ENCODE measurements at places on chromosomes 12 and 14. TPM values are rescaled to one million over a fixed set of nuclear protein-coding genes. Genes with fewer than 3 reads are reported as not detected.

- H3K4me3 ChIP-seq = no peak overlapping the region
- no peak overlapping the region for H3K27ac ChIP-seq
- H3K27me3 ChIP-seq = peaks cover 4% of the 10 kb centered on the region
- DNase-seq = no peak
- H3K36me3 ChIP-seq = no peaks in the 10 kb centered on the region
Observed at GRCh38 chr14:65827520-65827919, 415.0 kb downstream of the FUT8 start.

DNA sequence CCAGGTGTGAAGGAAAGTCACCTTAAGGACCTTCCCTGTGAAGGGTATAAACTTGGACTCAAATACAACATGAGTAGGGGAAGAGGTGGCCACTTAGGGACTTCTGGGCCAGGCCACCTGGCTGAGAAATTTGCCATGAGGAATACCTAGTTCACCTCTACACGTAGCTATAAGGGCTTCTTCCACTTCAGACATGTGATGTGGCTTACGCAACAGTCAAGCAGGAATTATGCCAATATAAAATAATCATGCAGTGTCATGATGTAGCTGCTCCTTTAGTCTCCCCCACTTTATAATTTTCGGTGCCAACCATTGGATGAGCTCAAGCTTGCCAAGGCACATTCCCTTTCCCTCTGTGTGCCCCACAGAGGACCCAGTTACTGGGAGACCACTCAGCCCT is 166.6 kb upstream of the BCL2L14 start:
- H3K36me3 ChIP-seq = no peaks in the 10 kb centered on the region
- no peaks in the 10 kb centered on the region for H3K4me1 ChIP-seq
- H3K4me3 ChIP-seq = no peak overlapping the region

- no peaks in the 10 kb centered on the region for H3K27me3 ChIP-seq
- H3K36me3 ChIP-seq = no peaks in the 10 kb centered on the region
- H3K4me1 ChIP-seq = peaks cover 2% of the 10 kb centered on the region
Observed at GRCh38 chr12:45762185-45763110, 32.9 kb downstream of the ARID2 start.

- no peaks in the 10 kb centered on the region for H3K36me3 ChIP-seq
- DNase-seq = no peak
- no peaks in the 10 kb centered on the region for H3K4me1 ChIP-seq
Observed at GRCh38 chr12:116466536-116466935, 92.6 kb upstream of the MAP1LC3B2 start.

GRCh38 chr12:12900786-12901157 is 9.4 kb downstream of the GPRC5A start:
- no peaks in the 10 kb centered on the region for H3K36me3 ChIP-seq
- no peak overlapping the region for H3K4me3 ChIP-seq
- no peaks in the 10 kb centered on the region for H3K27me3 ChIP-seq
- DNase-seq = no peak
- H3K4me1 ChIP-seq = peaks cover 42% of the 10 kb centered on the region

GRCh38 chr12:75042125-75042524 is 167.5 kb downstream of the KCNC2 start:
- no peak for DNase-seq
- no peaks in the 10 kb centered on the region for H3K36me3 ChIP-seq
- no peak overlapping the region for H3K4me3 ChIP-seq
- no peaks in the 10 kb centered on the region for H3K27me3 ChIP-seq
- H3K27ac ChIP-seq = no peak overlapping the region
- H3K4me1 ChIP-seq = no peaks in the 10 kb centered on the region

Gene NPAS3
- polyA plus RNA-seq = 1.0 TPM

- H3K27me3 ChIP-seq = no peaks in the 10 kb centered on the region
- peaks cover 3% of the 10 kb centered on the region for H3K36me3 ChIP-seq
- H3K4me3 ChIP-seq = no peak overlapping the region
- DNase-seq = no peak
Observed at GRCh38 chr12:26595806-26596205, 237.2 kb downstream of the ITPR2 start.

DNA sequence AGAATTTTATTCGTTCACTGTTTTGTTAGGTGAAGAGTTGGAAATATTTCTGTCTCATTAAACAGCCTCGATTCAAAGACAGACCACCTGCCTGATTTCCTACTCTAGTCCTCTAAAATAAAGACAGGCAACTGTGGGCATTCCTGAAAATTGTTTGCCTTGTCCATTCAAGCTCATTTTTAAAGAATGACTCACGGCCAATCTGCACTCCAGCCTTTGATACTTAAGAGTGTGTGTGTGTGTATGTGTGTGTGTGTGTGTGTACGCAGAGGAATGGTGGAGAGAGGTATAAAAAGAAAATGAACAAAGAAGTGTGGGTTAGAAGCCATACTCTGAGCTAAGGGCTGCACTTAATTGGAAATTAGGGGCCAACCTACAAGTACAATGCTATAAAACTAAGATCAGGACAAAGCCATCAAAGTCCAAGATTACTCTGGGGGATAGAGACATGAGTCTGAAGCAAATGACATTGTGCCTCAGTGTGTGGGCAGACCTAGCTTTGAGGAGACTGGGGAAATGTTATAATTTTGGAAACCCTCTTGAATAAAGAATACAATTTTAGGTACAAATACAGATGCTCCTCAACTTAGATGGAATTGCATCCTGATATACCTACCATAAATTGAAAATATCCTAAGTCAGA is 45.6 kb upstream of the SOCS2 start:
- H3K36me3 ChIP-seq = no peaks in the 10 kb centered on the region
- H3K27ac ChIP-seq = no peak overlapping the region
- no peaks in the 10 kb centered on the region for H3K4me1 ChIP-seq
- peak; percentile 50 for DNase-seq
- H3K4me3 ChIP-seq = no peak overlapping the region
- no peaks in the 10 kb centered on the region for H3K27me3 ChIP-seq

Gene NR1H4
- polyA plus RNA-seq = 76.9 TPM

DNA sequence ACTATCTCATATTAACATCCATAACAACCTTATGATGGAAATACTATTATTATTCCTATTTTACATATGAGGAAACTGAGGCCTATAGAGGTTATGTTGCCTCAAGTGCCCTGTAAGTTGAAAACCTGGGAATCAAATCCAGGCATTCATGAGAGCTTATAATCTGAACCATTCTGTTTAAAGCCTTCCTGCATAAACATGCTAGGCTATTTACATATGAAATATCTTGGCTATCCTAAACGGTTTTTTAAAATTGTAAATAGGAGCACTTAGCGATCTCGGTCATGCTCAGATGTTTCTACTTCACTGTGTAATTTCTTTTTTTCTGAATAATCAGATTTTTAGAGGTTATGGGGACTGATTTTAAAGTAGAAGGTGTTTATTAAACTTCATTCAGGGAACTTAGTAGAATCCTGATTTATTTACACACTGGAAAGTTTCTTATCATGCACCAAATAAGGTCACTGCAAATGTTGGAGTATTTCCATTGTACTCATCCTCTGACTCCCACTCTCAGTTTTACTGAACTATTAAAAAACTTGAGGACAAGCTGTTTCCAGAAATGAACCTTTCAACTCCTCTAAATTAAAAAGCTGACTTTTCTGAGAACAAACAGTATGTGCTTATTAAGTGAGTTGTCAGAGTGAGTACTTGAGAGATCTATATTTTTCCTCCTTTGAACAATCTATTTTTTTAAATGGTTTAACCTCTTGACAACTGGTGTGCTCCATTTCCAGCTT is 141.7 kb downstream of the PIK3C2G start:
- H3K27ac ChIP-seq = no peak overlapping the region
- H3K27me3 ChIP-seq = no peaks in the 10 kb centered on the region
- no peak overlapping the region for H3K4me3 ChIP-seq

Gene COCH
- polyA plus RNA-seq = 2.2 TPM

DNA sequence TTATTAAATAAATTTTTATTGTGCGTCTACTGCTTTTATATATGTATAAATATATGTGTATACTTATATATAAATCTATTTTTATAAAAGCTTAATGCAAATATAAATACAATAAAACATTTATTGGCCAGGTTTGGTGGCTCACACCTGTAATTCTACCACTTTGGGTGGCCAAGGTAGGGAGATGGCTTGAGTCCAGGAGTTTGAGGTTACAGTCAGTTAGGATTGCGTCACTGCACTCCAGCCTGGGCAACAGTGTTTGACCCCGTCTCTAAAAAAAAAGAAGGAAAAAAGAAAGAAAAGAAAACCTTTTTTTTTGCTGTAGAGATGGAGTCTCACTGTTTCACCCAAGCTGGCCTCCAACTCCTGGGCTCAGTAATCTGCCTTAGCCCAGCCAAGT is 20.9 kb downstream of the ACTR6 start:
- no peaks in the 10 kb centered on the region for H3K27me3 ChIP-seq
- no peak for DNase-seq
- peaks cover 28% of the 10 kb centered on the region for H3K36me3 ChIP-seq
- no peak overlapping the region for H3K4me3 ChIP-seq
- no peak overlapping the region for H3K27ac ChIP-seq

GRCh38 chr14:61754627-61755381 is 7.4 kb upstream of the SNAPC1 start:
- H3K27ac ChIP-seq = no peak overlapping the region
- no peaks in the 10 kb centered on the region for H3K36me3 ChIP-seq
- peaks cover 5% of the 10 kb centered on the region for H3K27me3 ChIP-seq
- DNase-seq = no peak
- H3K4me3 ChIP-seq = no peak overlapping the region

Gene ARHGAP9
- 16.1 TPM for polyA plus RNA-seq

DNA sequence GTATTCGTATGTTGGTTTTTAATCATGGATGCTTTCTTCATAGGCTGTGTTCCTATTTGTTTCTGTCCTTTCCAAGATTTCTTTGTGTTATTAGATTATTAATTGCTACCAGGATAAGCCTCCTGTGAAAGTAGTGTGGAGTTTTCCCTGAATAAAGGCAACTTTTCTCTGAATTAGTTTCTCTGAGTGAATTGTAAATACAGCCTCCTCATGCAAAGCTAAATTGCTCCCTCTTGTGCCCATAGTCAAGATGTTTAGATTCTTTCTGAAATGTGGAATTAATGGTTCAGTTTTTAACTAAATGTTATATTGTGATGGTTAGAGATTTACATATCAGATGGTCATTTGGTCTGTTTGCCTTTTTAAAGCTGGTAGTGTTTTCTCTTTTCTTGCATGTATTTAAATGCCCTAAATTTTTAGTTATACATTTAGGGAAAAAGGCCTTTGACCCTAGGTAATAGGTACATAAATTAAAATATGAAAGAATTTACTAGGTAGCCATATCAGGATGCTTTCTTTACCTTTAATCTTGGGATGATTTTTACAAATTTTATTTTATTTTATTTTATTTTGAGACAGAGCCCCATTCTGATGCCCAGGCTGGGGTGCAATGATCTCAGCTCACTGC is 8.9 kb downstream of the APAF1 start:
- H3K36me3 ChIP-seq = peaks cover 27% of the 10 kb centered on the region

Gene CHFR
- polyA plus RNA-seq = 31.9 TPM

Gene MYH6
- polyA plus RNA-seq = 0.03 TPM

GRCh38 chr14:32513571-32514009 is 184.5 kb downstream of the AKAP6 start:
- H3K4me3 ChIP-seq = no peak overlapping the region
- H3K4me1 ChIP-seq = peaks cover 5% of the 10 kb centered on the region
- no peaks in the 10 kb centered on the region for H3K27me3 ChIP-seq
- no peak for DNase-seq
- H3K27ac ChIP-seq = no peak overlapping the region

DNA sequence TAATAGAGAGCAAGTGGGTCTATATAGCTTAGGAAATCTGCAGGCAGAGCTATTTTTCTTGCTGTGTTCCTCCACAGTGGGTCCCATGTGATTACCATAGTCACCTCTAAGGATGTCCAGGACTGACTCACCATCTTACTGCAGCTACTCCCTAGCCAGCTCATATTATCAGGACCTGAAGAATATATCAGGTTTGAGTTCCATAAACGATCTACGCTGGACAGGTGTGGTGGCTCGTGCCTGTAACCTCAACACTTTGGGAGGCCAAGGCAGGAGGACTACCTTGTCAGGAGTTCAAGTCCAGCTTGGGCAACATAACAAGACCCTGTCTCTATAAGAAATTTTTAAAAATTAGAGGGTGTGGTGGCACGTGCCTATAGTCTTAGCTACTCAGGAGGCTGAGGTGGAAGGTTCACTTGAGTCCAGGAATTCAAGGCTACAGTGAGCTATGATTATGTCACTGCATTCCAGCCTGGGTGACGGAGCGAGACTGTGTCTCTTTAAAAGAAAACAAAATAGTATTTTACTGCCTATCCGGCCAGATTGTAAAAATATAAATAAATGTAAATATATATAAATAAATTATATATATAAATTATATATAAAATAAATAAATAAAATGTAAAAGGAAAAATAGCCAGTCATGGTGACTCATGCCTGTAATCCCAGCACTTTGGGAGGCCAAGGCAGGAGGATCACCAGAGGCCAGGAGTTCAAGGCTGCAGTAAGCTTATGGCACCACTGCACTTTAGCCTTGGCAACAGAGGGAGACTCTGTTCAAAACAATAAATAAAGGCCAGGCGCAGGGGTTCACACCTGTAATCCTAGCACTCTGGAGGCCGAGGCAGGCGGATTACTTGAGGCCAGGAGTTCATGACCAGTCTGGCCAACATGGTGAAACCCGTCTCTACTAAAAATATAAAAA is 6.9 kb upstream of the SPRYD4 start:
- no peak overlapping the region for H3K27ac ChIP-seq
- no peak overlapping the region for H3K4me3 ChIP-seq
- no peak for DNase-seq
- H3K36me3 ChIP-seq = no peaks in the 10 kb centered on the region
- H3K4me1 ChIP-seq = no peaks in the 10 kb centered on the region
- H3K27me3 ChIP-seq = no peaks in the 10 kb centered on the region

Gene LALBA
- polyA plus RNA-seq = not detected

DNA sequence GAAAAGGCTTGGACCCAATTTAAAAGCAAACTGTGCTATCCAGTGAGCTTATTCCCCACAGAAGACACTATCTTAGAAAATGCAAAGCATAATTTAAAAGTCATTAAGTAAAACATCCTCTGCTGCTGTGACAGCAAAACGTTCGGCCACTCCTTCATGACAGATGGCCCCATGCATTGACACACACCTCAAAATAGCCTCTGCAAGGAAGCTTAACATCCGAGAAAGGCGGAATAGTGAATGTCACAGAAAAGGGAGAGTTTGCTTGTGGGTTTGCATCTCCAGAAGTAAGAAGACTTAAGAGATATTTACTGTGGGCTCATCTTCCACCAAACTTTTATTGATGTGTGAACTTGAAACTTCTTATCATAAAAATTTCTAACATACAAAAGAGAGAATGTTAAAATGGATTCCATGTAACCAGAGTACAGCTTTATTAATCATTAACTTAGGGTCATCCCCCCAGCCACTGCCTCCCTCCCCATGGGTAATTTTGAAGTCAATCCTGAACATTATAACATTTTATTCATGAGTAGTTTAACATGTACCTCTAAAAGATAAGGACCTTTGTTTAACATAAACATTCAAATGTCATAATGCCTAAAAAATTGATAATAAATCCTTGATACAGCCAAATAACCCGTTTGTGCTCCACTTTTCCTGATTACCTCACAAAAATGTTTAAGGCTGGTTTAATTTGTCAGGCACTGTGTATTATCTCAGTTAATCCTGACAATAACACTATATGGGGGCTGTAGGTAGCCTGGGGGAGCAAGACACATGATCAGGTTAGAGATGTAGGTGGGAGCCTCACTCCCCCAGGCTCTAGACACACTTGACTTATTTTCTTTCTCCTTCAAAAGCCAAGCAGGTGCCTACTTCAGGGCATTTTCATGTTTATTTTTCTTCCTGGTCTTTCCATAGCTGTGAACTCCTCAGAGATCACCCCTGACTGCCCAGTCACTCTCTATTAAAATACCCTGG is 119.7 kb upstream of the TMCC3 start:
- no peak for DNase-seq
- peaks cover 2% of the 10 kb centered on the region for H3K27me3 ChIP-seq
- H3K4me1 ChIP-seq = peaks cover 16% of the 10 kb centered on the region
- no peaks in the 10 kb centered on the region for H3K36me3 ChIP-seq

Gene LRP6
- polyA plus RNA-seq = 25.2 TPM

Gene PDZRN4
- 3.2 TPM for polyA plus RNA-seq
